ENCODE measurements at places on chromosomes 2 and 18.

DNA sequence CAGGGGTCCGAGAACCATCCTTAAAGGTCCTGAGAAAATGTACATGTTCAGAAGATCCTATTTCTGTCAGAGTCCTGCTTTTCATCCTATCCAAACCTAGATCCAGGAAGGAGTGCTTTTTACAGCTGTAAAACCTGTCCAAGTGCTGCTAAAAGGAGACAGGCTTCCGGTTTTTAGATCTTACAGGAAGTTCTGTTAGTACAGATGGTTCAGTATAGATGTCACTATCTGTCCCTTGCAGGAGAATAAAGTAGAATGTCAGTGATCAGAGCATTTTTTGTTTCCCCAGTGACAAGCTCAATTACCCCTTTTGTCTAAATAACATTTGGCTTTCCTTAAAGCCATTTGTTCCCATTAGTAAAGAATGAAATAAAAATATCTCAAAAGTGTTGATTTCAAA, 98.3 kb downstream of the NRP2 start:
- no peak for DNase-seq

DNA sequence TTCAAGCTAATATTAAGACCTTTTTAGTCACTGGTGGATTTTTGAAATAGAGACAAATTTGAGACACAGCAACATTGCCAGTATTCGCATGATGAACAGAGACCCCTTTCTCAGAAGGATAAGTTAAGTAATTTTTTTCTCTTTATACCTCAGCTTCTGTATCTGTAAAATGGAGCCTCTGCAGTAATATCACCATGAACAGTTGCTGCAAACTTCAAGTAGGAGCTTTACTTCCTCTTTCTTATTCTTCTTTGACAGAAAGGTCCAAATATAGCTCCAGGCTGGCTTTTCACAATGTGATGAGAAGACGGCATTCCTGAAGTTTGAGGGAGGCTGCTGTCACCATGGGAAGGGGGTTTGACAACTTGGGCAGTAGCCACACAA, 158.7 kb downstream of the TDRD15 start:
- DNase-seq, result no peak

GRCh38 chr2:65479524-65479923, 47.1 kb upstream of the SPRED2 start:
- no peak for DNase-seq

DNA sequence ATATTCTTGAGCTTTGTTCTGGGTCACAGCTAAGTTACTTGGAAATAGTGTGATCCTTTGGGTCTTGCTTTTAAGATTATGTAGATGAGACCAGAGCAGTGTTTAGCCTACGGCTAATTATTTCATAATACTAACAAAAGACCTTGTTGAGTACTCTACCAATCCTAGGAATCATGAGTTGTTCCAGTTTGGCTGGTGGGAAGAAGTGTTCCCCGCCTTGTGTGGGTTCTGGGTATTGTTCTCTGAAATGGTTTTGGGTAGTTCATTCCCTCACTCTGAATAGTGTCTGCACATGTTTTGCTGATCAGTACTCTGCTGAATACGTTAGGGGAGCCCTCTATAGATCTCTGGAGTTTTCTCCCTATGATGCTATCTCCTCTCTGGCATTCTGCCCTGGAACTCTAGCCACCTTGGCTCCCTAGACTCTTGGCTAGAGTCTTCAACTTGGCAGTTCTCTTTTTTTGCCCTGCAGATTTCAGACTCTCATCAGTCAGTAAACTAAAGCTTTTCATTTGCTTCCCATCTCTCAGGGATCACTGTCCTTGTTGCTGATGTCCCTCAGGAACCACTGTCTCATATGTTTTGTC, 48.4 kb downstream of the NEMP2 start:
- no peak for DNase-seq

- no peak for DNase-seq
These were observed 21.0 kb upstream of the CDKL4 start for GRCh38 chr2:39264733-39265132.

DNA sequence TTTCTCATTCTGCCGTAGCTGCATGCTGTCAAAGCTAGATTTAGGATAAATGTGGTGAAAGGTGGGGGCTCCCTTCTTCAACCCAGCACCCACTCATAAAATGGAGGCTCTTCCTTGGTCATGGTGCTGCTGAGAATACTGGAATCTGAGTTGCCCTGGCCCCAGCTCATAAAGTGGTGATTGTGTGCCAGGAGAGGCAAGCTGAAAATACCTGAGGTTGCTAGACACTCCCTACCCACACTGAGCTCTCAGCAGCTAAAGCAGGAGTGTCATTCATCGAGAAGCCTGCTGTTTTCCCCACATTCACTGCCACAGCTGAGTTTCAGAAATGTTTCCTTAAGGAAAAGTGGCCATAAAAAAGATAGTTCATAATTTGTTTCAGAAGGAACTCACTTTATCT, 297.1 kb upstream of the RBMS1 start:
- no peak for DNase-seq

- DNase-seq, result no peak
These were observed 34.7 kb downstream of the RASGRP3 start for GRCh38 chr2:33511141-33511540.

GRCh38 chr2:42224422-42225067, 55.4 kb downstream of the EML4 start:
- no peak for DNase-seq

DNA sequence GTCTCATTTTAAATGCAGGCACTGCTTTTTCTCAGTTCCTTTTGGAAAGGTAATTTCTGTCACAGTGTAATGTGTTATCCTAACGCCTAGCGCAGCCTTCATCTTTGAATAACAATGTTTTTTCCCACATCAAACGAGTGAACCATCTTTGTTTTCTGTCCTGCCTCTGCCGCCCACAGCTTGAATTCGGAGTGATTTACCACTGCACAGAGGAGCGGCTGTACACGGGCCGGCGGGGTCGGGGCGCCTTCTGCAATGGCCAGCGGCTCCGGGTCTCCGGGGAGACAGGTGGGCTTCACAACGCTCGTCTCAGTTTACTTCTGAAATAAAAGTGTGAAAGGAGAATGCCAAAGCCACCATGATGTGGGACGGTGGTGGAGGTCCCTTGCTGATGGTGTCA, 32.8 kb downstream of the IMPA2 start:
- DNase-seq, result no peak

DNA sequence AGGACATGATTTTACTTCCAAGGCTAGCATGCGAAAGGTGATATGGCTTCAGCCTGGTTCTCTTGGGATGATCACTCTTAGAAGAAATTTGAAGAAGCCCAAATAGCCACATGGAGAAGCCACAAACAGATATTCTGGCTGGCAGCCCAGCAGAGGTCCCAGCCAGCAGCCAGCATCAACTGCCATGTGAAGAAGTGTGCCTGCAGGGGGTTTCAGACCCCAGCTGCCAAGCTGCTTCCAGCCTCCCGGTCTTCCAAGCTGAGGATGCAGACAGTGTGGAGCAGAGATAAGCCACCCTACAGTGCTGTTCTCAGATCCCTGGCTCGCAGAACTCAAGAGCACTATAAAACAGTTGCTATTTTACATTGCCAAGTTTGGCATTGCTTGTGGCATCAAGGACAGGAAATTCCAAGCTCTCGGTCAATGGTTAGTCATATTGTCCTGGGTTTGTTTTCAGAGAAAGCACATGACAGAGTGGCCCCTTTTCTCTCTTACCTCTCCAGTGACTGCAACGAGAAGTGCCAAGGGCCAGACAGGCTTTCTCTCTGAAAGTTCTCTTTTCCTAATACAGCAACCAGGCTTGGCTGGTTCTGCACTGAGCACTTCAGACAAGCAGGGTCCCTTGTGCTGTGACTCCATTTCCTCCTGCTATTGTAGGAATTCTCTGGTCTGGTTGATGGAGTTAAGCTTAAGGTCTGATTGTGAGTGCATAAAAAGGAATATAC, 223.7 kb downstream of the ANKRD30B start:
- no peak for DNase-seq

GRCh38 chr2:239040152-239040761, 192.4 kb downstream of the TWIST2 start:
- no peak for DNase-seq

DNA sequence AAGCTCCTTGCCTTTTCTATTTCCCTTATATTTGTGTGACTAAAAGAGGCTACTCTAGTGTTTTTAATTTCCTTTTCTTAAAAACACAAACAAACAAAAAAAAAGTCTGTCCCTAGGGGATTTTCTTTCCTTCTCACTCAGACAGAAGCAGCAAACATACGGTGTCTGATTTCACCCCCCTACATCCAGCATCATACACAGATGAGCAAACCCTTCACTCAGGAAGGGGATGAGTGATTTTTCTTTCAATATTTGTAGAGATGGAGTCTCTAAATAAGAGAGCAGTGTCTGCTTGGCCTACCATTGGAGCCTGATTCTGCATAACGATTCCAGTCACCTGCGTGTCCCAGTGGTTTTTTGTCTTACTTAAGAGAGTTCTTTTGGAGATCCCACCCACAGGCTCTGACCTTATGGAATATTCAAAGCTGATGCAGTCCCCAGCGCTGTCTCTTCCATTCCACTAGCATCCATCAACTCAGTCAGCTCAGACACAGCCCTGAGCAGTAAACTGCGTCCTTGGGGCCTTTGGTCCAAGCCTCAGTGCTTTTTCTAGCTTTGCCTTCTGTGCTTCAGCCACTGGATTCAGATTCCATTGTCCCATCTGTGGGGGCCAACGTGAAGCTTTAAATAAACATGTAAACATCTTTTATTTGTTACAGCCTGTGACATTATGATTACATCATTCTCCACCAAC, 52.6 kb upstream of the TPO start:
- DNase-seq, result no peak

DNA sequence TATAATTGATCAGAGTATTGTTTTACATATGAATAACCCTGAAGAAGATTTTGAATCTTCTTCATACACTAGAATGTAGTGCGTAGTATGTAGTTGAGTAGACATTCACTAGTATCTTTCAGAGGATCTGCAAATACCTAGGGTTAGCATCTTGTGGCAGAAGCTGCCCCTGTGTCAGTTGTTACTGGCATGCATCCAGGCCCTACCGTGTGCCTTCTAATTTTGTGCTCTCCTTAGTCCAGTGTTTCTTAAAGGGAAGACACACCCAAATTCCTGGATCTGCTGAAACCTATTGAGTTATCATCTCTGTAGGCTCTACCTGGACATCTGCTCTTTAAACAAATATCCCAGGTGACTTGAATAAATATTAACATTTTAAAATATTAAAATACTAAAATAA, 99.7 kb upstream of the SERTAD2 start:
- DNase-seq, result no peak

GRCh38 chr18:76317136-76317535, 177.9 kb downstream of the ZNF516 start:
- DNase-seq, result no peak

DNA sequence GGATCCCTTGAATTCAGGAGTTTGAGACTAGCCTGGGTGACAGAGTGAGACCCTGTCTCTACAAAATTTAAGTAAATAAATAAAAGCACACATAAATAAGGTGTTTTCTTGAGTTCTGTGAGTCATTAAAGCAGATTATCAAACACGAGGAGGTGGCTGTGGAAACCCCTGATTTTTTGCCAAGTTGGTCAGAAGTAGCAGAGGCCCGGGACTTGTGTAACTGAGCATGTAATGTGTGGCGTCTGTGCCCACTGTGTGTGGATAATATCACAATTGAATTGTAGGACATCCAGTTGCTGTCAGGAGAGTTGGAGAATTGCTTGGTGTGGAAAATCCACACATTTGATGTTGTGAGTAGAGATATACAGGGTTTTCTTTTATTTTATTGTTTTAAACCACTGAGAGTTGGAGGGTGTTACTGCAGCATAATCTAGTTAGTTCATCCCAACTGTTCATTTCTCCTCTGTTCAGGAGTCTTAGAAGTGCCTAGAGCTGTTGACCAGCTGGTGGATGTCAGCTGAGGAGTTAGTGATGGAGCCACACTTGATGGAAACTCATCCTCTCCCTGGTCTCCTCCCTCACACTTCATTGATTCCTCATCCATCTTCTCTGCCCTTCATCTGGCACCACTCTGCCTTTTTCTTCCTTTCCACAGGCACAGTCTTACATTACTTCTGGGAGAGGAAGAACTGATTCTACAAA, 45.9 kb upstream of the RHOB start:
- DNase-seq, result no peak

GRCh38 chr2:142867136-142867535, 10.3 kb upstream of the KYNU start:
- DNase-seq, result no peak

DNA sequence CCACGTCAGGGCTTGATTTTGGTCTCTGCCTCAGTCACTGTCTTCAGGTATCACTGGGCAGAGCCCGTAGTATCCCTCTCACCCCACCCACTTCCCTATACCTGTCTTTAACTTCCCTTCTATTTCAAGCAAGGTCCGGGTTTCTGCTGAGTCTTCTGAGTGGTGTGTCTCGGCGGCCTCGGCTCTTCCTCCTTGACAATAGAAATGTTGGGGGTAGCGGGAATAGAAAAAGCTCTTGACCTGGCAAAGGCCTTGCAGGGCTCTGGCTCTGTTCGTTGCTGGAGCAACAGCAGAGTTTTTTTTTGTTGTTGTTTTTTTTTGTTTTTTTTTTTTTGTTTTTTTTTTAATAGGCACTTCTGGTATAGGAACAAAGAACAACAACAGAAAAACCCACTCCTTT, 16.0 kb upstream of the IGFBP5 start:
- no peak for DNase-seq

DNA sequence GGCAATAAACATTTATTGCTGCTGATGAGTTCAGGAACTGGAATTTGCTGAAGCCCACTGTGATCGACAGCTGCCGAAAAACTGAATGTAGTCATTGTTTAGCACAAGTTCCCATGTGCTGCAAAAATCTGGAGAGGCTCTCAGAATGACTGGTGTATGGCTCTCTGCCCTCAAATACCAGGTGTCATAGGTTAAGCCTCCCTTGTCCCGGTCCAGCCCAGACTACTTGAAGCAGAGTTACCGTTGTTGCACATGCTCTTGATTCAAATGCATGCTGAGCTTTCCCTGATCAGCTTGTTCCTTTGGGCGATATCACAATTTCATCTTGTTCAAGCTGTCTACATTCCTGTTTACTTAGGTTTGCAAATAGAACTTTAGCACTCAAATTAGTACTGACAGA, 625.2 kb downstream of the CPS1 start:
- no peak for DNase-seq

DNA sequence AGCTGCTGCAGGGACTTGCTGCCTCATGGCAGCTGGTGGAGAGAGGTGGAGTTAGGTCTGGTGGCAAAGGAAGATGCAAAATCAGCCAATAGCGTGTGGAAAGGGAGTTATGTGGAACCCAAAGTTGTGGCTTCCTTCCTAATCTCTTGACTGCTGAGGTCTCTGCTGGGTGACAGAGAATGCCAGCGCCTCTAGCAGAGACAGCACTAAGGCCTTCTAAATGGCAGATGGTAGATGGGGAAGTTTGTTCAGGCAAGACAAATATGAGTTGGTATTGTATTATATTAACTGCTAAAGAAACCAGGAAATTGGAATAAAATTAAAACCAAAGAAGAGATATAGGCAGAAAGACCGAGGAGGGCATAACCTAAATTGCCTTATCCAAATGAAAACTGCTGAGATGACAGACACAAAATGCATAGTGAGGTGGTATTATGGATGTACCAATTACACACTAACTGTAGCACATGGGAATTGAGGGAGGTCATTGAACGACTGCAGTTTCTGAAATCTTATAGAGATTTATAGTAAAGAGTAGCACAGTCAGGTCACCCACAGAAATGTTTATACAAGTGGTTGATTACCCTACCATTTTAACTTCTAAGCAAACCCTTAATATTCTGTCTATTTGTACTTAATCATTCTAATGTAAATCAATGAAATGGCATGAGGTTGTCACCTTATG, 246.6 kb upstream of the SESTD1 start:
- no peak for DNase-seq
